ENCODE measurements at places on chromosomes 7 and 10.

DNA sequence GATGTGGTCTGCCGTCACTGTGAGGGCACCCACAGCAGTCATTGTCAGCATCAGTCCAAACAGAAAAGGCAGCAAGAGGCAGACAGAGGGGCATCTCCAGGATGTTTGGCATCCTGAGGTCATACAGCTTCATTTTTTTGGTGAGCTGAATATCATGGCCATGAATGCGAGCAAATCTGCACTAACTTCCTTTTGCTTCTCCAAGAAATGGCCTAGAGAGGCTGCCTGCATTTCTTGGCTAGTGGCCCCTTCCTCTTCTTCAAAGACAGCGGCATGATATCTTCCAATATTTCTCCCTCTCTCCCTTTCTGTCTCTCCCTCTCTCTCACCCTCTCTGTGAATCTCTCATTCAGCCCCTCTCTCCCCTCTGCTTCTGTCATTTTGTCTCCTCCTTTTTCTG lies 24.8 kb downstream of the FKBP6 start:
- no peak for DNase-seq

GRCh38 chr10:70982443-70982842 lies 94.1 kb upstream of the PCBD1 start:
- no peak for DNase-seq

DNA sequence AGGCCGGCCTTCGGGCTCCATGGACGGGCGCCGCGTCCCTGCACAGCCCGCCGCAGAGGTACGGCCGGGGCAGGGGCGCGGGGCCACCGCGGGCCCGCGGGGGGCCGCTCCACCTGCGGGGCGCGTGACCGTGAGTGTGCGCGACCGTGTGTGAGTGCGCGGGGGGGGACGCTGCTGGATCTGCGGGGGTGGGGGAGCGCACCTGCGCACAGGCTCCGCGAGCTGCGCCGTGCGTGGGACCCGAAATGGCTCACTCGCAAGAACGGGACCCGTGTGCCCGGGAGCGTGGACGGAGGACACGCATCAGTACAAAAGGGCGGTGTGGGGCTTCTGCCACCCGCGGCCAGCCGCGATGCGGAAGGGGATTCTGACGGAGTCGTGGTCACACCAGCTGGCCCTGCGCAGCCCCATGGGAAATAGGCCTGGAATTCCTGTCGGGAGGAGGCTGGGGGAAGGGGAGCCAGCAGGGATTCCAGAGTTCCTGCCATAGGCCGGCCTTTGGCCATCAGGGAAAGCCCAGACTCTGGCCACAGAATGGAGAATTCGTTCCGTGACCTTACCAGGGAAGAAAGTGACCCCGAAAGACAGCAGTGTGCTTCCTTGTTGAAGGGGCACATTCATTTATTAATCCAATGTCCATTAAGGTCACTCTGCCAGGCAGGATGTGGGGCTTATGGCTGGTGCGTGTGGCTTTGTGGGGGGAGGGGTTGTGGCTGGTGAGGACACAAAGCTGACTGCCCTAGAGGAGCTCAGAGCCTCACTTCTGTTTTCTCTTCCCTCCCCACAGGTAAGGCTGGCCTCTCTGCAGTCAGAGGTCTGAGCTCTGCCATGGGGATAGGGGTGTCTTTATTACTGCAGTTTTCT lies 494 bp downstream of the REPIN1 start:
- DNase-seq, result no peak

DNA sequence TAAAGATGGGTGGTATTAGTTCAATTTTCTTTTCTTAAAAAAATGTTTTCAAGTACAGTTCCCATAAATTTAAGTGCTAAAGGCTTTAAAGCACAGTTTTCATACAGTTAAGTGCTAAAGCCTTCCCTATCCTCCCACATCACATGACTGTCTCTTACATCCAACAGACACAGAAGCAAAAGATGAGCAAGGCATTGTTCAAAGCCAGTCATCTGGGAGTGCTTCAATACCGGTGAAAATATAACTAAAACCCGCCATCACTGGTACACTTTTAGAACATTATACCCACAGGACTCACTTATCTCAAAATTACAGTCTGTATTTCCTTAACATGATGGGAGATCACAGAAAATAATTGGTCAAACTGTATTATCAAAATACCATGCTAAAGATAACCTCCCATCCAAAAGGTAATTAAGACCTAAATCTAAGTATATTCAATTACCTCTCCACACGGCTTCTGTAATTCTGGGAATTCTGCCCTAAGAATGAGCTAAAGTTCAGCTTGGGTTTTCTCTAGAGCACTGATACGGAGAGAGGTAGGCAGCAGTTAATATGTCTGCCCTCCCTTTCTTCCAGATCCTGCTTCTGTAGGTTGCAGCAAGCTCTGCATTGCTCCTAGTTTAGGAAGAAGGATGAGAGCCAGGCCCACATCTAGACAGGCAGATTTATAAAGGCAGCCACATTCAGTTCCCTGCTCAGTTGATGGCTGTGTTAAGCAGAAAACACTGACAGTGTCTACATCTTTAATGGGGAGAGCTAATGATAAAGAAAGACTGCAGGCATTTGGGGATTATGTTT lies 474.8 kb upstream of the PFKP start:
- no peak for DNase-seq

GRCh38 chr10:122197611-122198222 lies 73.4 kb upstream of the BTBD16 start:
- DNase-seq, result no peak

- DNase-seq, result no peak
Observed at GRCh38 chr7:16594061-16594460, 51.5 kb downstream of the ANKMY2 start.

DNA sequence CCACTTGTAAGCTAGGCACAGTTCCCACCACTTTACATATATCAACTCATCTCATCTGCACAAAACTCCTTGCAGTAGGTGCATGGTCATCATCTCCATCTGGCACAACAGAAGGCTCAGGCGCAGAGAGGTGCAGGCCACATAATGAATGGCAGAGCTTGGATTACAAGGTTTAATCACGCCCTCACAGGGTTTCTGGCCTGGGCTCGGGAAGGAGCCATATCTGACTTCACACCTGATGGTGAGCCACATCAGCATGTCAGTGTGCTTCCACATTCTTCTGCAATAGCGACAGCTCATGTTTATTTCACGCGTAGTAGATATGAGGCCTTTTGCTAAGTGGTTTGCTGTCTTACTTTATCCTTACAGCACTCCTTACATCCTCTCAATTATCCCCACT lies 650.2 kb downstream of the INHBA start:
- no peak for DNase-seq

GRCh38 chr7:24732646-24733413 lies 24.4 kb downstream of the GSDME start:
- no peak for DNase-seq

- DNase-seq, result no peak
Observed at GRCh38 chr7:132947011-132947410, 134.9 kb downstream of the CHCHD3 start.

DNA sequence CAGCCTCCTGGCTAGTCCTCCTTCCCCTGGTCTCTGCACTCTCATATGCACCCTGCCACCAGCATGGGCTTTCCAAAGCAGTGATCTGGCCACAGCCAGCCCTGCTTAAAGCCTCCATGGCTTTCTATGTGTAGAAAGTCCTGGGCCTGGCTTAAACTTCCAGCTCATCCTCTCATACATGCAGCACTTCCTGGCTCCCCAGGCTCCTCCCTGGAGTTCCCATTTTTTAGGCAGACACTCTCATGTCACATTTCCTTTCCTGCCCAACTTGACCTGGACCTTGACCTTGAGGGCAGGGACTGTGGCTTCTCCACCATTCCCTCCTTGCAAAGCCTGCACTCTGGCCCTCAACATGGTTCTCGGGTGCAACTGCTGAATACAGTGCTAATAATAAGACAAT lies 79.5 kb downstream of the CHST15 start:
- DNase-seq, result no peak

DNA sequence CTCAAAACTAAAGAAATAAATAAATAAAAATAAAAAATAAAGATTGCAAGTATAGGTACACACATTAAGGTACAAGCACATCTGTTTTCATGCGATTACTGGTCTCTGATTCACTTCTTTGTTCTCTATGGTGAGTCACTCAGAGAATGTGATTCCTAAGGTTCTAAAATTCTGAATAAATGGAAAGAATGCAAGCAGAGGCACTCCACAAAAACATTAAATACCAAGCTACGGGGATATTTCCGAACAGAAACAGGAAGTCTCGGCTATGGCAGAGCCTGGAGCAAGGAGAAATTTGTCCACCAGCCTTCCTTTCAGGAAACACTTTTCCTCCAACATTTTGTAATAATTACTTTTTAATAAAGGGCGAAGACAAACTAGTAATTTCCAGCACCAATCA lies 1.4 kb downstream of the VOPP1 start:
- no peak for DNase-seq

DNA sequence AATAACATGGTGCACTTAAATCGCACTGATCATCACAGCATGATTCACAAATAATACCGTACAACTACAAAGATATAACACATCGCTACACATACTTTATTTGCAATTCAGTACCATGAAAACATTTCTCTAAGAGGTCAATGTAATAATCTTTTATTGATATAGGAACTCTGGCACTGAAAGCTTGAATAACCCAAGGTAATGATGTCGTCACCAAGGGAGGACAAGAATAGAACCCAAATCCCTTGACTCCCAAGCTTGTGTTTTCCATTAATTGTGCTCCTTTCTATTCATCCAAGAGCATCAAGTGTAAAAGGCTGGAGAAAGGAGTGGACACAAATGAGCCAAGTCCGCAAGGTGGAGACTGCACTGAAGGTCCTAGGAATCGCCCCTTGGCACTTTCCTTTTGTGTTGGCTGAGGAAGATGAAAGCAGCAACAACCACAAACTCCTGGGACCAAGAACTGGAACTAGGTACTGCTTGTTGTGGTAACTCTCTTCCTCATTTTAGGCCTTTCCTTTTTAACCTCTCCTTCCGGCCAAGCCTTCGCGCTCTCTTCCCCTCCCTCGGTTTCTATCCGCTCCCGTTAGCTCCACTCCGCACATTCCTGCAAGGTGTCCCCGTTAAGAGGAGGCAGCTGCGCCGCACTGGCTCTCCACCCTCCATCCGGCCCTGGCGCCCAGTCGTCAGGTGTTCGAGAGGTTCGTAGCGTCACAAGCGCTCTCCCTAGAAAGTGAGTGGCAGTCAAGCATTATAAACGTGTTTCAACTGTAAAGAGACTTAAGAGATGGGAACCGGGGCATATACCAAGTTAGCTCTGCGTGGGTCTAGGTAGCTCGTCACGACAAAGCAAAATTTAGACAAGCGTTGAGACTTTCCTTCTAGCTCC lies 1.0 kb upstream of the CBLL1 start:
- DNase-seq, result no peak

DNA sequence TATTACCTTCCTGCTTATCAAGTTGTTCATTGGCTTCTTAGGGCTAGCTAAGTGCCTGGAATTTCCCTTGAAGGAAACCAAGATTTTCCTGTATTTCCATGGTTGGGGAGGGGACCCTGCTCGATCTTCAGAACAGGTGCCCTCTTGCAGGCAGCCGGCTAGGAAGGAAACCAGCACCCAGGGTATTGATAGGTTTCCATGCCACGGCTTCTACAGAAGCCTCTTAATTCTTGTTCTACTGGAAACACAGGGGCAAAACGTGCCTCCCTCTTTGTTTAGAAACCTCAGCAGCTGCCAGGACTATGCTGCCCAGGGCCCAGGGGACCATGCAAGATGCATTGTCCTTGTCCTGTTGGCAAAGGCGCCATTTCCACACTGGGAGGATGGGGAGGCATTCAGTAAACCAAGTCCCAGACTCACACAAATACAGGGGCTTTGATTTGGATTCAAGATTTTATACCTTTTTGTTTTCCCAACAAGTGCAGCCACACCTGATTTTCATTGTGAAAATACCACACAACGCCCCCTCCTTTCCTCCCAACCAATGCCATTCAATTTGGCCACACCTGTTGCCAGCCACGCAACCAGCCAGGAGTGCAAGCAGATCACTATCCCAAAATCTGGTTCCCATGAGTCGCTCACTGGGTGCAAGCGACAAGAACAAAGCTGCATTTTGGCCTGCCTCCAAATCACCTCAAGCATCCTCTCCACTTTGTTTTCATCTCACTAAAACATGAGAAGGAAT lies 29.6 kb downstream of the C10orf71 start:
- DNase-seq, result no peak

- DNase-seq, result no peak
Observed at GRCh38 chr10:78515038-78515872, 481.6 kb downstream of the RPS24 start.

DNA sequence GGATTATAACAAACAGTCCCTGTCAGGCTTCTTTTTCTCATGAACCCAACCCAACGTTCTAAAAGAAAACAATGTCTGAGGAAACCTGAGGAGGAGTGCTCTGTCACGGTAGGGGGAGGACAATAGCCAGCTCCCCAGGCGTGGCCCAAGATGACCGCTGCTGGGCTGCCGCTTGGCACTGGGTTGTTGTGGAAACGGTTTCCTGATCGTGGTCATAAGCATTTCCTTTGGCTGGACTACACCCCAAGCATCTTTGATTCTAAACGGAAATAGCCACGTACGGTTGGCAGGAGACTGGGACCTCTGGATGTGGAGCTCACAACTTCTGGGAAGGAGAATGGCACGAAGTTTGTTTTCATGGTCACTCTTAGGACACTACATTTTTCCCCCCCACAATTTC lies 30.4 kb upstream of the DMBT1 start:
- no peak for DNase-seq

DNA sequence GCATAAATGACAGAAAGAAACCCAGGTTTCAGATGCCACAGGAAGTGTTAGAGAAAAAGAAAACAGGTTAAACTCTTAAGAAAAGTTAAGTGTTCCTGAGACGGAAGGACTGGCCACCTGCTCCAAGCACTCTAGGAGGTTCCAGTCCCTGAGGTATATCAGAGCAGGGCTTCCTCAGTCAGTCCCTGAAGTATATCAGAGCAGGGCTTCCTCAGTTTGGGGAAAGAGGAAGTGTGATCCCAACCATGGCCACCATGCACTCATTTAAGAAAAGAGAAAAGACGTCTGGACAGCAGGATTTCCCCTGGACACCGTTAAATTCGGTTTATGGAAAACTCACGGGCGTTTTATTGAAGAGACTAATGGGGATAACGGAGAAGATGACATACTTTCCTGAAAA lies 133.4 kb upstream of the PFKP start:
- no peak for DNase-seq

- DNase-seq, result no peak
Observed at GRCh38 chr10:130036296-130037065, 72.4 kb upstream of the EBF3 start.

DNA sequence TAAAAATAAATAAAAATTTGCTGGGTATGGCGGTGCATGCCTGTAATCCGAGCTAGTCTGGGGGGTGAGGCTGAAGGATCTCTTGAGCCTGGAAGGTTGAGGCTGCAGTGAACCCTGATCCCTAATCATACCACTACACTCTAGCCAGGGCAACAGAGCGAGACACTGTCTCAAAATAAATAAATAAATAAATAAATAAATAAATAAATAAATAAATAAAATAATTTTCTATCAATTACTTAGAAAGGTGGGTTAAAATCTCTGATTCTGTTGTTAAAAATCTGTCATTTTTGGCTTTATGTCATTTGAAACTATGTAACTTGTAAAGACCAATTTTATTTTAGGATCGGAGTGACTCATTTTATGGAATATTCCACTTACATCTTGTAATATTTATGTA lies 958.6 kb downstream of the NXPH1 start:
- DNase-seq, result no peak
